Lung (tissue), 17 donors: ENCODE measurements at places on chromosomes 5 and 9. TPM values are rescaled to one million over a fixed set of nuclear protein-coding genes. Genes with fewer than 3 reads are reported as not detected.

DNA sequence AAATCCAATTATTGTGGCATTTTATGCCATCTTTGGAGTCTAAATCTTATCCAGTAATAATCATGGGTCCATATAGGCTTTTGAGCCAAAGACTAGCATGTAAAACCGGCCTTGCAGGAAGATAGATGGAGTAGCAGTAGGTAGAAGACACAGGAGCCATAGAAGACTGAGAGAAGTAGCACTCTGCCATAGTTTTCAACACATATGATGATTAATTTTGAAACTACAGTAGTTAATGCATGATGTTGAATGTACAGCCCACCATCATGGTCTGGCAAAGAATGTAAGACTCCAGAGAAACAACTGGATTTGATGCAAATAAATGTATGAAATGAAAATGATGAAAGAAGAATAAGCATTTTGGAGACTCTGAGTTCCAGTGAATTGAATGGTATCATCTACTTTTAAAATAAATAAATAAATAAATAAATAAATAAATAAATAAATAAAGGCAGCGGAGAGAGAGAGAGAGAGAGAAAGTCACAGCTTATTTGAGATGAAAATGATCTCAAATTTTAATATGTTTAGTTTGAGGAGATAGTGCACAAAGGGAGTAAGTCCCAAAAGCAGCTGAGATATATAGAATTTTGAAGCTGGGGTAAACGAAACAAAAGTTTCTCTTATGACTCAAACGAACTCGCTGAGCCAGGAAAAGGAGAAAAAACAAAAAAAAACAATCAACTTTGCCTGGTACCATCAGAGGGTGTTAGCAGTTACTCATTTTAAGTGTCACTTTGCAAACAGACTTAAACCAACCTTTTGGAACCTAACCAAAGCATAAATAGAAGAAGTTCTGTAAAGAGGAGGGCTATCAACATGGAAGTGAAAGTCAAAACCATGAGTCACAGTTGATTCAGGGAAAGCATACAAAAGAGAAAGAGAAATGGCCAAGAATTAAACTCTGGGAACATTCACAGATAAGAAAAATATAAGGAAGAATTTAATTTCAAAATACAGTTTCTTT, 388.7 kb downstream of the CETN3 start:
- H3K4me1 ChIP-seq = no peaks in the 10 kb centered on the region
- H3K36me3 ChIP-seq = no peaks in the 10 kb centered on the region
- H3K27me3 ChIP-seq = no peaks in the 10 kb centered on the region
- DNase-seq = no peak
- no peak overlapping the region for H3K4me3 ChIP-seq

- no peaks in the 10 kb centered on the region for H3K27me3 ChIP-seq
- H3K27ac ChIP-seq = no peak overlapping the region
- H3K4me1 ChIP-seq = no peaks in the 10 kb centered on the region
Measured at GRCh38 chr9:71183251-71183650, 61.8 kb upstream of the TRPM3 start.

GRCh38 chr5:95958310-95959014, 3.2 kb downstream of the ELL2 start:
- H3K27me3 ChIP-seq = no peaks in the 10 kb centered on the region
- H3K27ac ChIP-seq = peak overlapping the region; percentile 45
- H3K36me3 ChIP-seq = no peaks in the 10 kb centered on the region

APBA1 gene
- total RNA-seq = 4.6 TPM

GRCh38 chr5:137487600-137487999, 11.5 kb downstream of the SPOCK1 start:
- no peaks in the 10 kb centered on the region for H3K27me3 ChIP-seq
- no peak for DNase-seq
- H3K4me1 ChIP-seq = no peaks in the 10 kb centered on the region
